ENCODE measurements at places on chromosomes 7 and 10. TPM values are rescaled to one million over a fixed set of nuclear protein-coding genes. Genes with fewer than 3 reads are reported as not detected.

GRCh38 chr10:123480344-123480743, 185.8 kb upstream of the GPR26 start:
- H3K27me3 ChIP-seq = no peaks in the 10 kb centered on the region
- H3K27ac ChIP-seq = no peak overlapping the region
- no peaks in the 10 kb centered on the region for H3K4me1 ChIP-seq
- H3K36me3 ChIP-seq = no peaks in the 10 kb centered on the region

- DNase-seq = no peak
- H3K4me1 ChIP-seq = no peaks in the 10 kb centered on the region
- H3K27me3 ChIP-seq = no peaks in the 10 kb centered on the region
- no peak overlapping the region for H3K27ac ChIP-seq
- no peaks in the 10 kb centered on the region for H3K36me3 ChIP-seq
Observed at GRCh38 chr7:35353481-35353880, 99.6 kb upstream of the TBX20 start.

Gene GRM3
- not detected for total RNA-seq

Gene TMUB1
- 42.6 TPM for total RNA-seq

All from CD4-positive, alpha-beta memory T cell (primary cell).